ENCODE measurements at places on chromosomes 1 and 21.

- DNase-seq, result no peak
Measured at GRCh38 chr1:230510496-230510895, 84.4 kb upstream of the PGBD5 start.

- no peak for DNase-seq
Measured at GRCh38 chr1:28735961-28736449, 735 bp upstream of the YTHDF2 start.

GRCh38 chr1:87592156-87592555, 263.5 kb downstream of the LMO4 start:
- DNase-seq, result no peak

GRCh38 chr1:172239901-172240300, 180.6 kb upstream of the C1orf105 start:
- DNase-seq, result no peak

DNA sequence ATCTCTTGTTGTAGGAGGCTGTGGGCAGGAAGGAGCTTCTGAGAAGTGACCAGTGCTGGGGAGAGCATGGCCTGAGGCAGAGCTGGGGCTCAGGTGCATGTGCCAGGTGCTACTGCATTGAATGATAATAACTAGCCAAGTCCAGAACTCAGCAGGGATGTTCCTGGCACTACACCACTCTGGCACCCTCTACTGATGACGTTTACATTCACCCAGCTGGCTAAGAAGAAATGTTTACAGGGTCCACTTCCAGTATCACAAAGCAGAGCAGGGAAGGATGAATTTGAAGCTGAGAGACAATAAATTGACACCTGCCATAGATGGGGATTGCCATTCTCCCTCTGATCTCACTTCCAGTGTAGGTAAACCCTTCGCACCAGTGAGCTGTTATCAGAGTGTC, 411.8 kb downstream of the SETD4 start:
- peak; percentile 95 for DNase-seq

GRCh38 chr1:14855268-14855667, 256.8 kb downstream of the KAZN start:
- DNase-seq, result no peak
